ENCODE measurements at places on chromosomes 3 and 15.

DNA sequence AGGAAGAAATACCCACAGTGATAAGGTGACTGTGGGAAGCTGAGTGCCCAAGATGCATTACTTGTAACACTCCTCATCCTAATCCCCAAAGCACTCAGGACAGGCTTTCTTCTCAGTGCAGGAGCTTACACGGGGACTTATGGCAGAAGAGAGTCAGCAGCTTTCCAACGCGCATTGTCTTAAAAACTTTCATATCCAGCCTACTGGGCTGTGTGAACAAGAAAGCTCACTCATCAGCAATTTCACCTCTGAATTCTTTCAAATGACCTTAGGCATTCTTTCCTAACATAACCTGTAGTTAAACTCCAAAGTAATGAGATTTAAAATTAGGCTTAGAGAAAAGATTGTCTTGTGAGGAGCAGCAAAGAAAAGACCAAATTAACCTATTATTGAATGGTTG lies 132.3 kb downstream of the KCNAB1 start:
- DNase-seq: no peak

DNA sequence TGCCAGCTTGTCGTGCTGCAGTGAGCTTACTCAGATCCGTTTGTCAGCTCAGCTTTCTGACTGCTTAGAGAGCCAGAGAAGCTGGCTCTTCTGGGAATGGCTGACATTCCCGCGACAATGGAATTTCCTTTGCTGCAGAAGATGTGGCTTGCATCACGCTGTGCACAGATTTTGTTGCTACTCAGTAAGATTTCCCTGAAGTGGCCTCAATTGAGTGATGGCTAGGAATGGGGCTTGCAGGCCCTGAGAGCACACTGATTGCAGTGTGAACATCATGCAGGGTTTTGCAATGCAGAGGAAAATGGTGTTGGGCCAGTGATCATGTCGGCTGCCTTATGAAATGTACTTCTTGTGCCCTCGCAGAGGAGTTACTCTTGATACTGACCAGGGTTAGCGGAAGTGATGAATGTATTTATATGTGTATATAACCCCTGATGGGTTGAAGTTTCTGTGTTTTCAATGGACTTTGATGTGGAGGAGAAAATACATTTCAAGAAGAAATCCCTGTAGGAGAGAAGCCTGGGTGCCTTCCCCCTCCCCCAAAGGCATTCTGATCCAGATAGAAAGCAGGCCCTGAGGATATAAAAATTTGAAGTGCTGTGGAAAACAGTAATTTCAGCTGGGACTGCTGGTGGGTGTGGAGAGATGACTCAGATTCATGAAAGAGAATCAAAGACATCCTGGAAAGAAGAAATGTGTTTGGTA lies 102.5 kb upstream of the PDZRN3 start:
- peak; percentile 23 for DNase-seq

- DNase-seq: no peak
These were observed 230.2 kb upstream of the EIF1B start for GRCh38 chr3:40079203-40079846.

DNA sequence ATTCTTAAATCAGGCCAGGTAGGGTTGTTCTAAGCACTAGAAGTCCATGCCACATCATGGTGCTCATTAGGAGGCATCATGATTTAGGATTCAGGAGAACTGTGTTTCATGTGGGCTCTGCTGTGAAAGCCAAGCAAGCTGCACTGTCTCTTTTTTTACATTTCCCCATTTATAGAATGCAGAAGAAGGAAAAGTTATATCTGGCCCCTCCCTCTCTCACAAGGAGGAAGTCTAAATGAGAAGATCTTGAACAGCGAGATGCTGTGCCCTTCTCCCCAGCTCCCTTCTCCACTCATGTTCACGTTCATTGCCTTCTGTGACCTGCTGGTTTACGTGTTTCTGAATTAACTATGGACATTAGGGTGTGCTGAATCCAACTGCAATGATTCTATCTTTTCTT lies 178.5 kb upstream of the RASGRP1 start:
- DNase-seq: no peak

DNA sequence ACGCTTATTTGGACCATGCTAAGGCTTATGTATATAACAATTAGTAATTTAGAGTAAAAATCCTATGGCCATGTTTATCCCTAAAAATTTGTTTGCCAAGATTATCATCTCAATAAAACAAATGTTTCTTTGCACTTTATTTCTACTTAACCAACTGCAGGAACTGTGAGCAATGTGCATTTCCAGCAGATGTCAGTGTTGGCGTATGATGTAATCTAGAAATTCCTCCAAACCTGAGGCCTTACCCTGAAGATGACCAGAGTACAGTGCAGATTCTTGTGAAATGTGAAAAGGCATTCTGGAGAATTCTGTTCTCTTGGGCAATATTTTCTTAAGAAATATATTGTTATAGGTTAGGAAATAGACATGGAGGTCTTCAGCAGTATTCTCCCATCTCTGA lies 205.9 kb downstream of the MBNL1 start:
- DNase-seq: no peak

DNA sequence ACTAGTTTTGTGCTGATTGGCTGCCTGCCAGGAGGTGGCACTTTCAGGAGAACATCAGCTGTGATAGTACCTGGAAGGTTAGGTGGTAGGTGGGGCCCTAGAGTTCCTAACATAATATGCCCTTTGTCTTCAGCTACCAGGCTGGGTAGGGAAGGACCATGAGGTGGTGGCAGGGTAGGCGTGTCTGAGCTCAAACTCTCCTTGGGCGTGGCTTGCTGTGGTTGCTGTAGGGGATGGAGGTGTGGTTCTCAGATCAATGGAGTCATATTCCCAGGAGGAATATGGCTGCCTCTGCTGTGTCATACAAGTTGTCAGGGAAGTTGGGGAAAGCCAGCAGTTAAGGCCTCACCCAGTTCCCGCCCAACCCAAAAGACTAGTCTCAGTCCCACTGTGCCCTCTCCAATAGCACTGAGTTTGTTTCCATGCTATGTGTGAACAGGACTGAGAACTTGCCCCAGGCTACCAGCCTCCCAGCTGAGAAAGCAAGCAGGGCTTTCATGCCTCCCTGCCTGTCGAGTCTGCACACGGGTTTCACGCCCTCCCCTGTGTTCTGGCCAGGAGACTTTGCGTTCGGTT lies 107.7 kb downstream of the CHCHD4 start:
- DNase-seq: no peak

DNA sequence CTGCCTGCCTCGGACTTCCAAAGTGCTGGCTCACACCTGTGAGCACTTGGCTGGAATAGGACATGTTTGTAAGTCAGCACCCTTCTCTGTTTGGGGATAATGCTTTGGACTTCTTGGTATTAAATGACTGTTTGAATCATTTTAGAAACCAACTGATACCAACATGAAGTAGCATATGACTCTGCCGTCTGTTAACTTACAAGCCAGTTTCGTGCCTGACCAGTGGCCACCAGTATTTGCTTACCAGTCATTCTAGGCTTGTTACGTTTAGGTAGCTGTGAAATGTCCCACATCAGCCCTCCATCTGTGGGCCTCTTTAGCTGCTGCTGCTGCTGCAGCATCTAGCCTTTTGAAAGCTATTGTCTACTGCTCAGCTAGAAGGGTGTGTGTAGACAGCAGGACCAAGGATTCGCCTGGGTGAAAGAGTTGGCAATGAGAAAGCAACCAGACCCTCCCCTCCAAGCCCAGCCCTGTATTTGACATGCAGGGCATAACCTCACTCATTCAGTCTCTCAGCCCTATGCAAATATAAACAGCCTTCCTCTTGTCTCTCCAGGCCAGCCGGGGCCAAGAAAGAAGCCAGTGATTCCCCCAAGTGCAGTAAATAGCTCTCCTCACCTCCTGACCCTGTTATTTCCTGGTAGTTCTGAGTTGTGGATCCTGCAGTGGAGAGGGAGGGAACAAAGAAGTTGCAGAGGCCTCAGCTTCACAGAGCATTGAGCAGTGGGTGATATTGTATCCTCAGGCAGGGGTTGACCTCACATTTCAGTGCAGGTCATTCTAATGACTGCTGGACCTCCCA lies 51.0 kb downstream of the NKIRAS1 start:
- peak; percentile 52 for DNase-seq

DNA sequence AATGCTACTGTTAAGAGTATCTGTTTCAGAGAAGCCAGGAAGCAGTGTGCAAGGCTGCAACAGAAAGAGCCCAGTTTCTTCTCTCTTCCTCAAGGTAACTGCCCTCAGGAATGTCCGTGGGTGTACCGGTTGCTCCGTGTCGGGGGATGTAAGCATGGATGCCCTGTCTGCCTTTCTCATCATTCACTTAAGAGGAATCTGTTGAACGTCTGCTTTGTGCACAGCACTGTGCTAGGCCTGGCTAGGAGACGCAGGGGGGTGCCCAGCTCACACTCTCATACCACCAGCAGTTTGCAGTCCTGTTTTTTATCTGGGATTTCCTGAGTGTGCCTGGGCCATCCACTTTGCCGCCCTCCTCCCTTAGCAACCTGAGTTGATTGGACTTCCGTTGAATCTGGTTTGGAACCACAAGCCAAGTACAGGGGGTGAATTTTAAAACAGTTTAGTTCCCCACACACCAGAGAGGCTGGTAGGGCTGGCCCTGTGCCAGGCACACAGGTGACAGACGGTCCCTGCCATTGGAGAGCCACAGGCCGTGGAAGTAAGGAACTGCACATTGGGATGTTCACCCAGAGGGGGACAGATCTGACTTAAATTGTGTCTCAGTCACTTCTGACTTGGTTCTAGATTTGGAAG lies 11.2 kb downstream of the BOC start:
- no peak for DNase-seq

GRCh38 chr15:79962178-79962577 lies 8.8 kb downstream of the BCL2A1 start:
- DNase-seq: no peak

DNA sequence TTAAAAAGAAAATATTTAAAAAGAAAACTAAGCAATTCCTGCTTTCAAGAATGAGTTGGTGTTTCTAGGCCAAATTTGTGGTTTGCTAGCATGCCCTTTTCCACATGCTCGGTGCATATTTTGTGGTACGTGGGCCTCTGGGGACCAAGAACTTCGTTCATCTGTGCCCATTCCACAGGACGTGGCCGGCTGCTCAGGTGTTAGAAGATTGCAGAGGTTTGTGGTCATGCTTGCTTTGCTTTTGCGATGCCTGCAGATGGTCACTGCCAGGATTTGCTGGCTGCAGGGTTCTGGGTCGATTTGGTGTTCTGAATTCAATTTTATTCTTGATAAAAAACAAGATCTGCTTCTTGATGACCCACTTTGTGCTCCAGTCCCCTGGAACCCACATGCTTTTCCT lies 7.5 kb downstream of the PSTPIP1 start:
- no peak for DNase-seq

GRCh38 chr3:112137781-112138180 lies 4.7 kb upstream of the GCSAM start:
- DNase-seq: no peak

DNA sequence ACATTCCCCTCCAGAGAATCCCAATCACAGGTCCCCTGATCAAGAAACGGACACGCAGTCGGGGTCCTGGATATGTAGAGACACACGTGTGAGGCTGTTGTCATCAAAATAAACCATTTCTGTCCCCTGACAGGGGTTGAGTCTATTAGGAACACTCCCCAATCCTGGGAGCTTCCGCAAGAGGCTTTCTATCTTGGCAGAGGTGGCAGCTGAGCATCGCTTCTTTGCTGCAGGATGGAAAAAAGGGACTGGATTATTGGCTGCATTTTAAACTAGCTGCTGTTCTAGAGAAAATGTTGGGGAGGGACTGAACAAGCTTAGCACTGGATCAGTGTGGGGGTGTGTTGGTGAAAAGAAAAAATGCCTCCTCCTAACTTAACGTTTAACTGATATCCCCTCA lies 2.5 kb upstream of the CNTN4 start:
- peak; percentile 15 for DNase-seq

DNA sequence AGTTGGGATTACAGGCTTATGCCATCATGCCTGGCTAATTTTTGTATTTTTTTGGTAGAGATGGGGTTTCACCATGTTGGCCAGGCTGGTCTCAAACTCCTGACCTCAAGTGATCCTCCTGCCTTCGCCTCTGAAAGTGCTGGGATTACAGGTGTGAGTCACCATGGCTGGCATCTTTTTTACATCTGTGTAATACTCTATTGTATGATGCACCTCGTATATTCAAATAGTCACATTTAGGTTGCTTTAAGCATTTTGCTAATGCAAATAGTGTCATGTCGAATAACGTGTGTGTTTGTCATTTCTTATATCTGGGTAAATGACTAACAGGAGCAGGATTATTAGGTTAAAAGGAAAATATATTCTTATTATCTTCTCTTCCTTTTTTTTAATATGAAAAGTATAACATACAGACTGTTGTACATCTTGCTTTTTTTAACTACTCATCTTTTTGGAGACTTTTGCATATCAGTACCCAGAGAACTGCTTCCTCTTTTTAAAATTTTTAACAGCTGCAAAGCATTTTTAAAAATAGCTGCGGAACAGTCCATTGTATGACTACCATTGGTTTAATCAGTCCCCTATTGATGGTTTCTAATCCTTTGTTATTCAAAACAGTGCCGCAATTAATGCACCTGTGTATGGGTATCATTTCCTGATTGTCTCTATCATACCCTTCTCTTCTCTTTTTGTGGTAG lies 13.4 kb downstream of the SCAMP5 start:
- DNase-seq: no peak

GRCh38 chr3:129650256-129650872 lies 43.9 kb upstream of the PLXND1 start:
- DNase-seq: peak; percentile 41

DNA sequence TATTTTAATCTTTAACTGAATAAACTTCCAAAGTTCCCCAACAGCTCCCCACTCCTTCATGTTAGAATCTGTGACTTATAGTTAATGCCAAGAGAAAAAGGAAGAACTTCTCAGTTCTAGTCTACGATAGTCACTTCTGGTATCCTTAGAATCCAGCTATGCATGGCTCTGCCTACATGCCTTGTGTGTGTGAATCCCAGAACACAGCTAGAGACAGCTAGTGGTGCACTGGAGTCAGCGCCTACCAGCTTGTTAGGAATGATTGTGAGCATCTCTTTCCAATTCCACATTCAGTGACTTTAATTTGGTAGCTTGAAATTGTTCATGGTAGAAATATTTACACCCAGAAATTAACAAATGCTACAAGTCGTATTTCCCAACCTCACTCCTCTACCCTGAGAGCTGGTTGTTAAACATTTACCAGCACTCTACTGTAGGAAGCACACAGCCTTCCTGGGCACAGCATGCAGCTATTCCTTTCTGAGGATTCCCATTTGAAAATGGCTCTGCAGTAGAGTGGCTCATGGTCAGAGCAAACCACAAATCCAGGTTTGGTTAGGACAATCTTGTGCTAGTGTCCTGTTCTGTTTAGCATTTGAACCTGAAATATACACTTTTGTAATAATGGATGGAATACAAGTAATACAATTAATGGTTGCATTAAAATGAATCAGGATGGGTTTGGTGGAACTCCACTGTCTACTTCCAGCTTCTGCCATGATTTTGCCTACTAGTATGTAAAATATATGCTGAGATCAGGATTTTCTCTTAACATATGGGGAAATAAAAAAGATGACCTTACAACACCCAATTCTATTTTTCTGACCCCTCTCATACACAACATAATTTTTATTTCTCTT lies 371.0 kb upstream of the GBE1 start:
- no peak for DNase-seq

- no peak for DNase-seq
These were observed 197.4 kb upstream of the RORA start for GRCh38 chr15:61426466-61426865.

GRCh38 chr3:144429719-144430121 lies 458.1 kb downstream of the DIPK2A start:
- DNase-seq: no peak
